ENCODE measurements at places on chromosomes 1 and 21. TPM values are rescaled to one million over a fixed set of nuclear protein-coding genes. Genes with fewer than 3 reads are reported as not detected.

S100A7A gene
- not detected for polyA plus RNA-seq

OR2T35 gene
- not detected for polyA plus RNA-seq

MRPL24 gene
- 38.1 TPM for polyA plus RNA-seq

CLIC6 gene
- polyA plus RNA-seq: not detected

SIM2 gene
- 0.36 TPM for polyA plus RNA-seq

GJA8 gene
- not detected for polyA plus RNA-seq

DMRTA2 gene
- polyA plus RNA-seq: not detected

EFCAB14 gene
- 13.4 TPM for polyA plus RNA-seq

CDC7 gene
- polyA plus RNA-seq: 2.5 TPM

GJC2 gene
- 2.5 TPM for polyA plus RNA-seq

RFX5 gene
- polyA plus RNA-seq: 17.9 TPM

CA6 gene
- polyA plus RNA-seq: not detected

SMIM11 gene
- polyA plus RNA-seq: 18.9 TPM

NPPB gene
- 3.7 TPM for polyA plus RNA-seq

EPHA10 gene
- 0.11 TPM for polyA plus RNA-seq

LRRC39 gene
- 0.32 TPM for polyA plus RNA-seq

HLX gene
- 0.20 TPM for polyA plus RNA-seq

AADACL4 gene
- polyA plus RNA-seq: not detected

TEKT2 gene
- polyA plus RNA-seq: 0.24 TPM

TBX19 gene
- 1.3 TPM for polyA plus RNA-seq

KRTAP24-1 gene
- polyA plus RNA-seq: not detected

WNT9A gene
- not detected for polyA plus RNA-seq

PEA15 gene
- polyA plus RNA-seq: 35.2 TPM

C1orf94 gene
- polyA plus RNA-seq: 0.03 TPM

KRTAP6-1 gene
- not detected for polyA plus RNA-seq

ACBD6 gene
- 34.6 TPM for polyA plus RNA-seq
